ENCODE measurements at places on chromosomes 1 and 21. TPM values are rescaled to one million over a fixed set of nuclear protein-coding genes. Genes with fewer than 3 reads are reported as not detected.

The RBP7 gene
- not detected for total RNA-seq

The SLC45A3 gene
- total RNA-seq = 16.0 TPM

DNA sequence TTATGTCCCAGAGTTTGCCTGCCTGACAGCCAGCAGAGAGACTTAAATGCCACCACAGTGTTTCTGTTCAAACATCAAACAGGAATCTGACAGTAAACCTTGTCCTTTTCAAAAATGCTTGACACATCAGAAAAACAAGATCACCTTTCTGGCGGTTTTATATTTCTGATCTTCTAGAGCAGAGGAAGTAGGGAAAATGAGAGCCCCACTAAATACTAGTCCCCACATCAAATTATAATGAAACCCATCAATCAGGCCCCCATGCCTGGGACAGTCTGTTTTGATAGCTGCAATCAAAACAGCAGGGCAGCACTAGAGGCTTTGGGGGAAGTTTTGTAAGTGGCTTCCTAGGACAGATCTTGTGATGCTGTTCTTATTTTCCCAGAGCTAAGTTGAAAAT is 129.3 kb downstream of the CNIH3 start:
- no peak for DNase-seq

DNA sequence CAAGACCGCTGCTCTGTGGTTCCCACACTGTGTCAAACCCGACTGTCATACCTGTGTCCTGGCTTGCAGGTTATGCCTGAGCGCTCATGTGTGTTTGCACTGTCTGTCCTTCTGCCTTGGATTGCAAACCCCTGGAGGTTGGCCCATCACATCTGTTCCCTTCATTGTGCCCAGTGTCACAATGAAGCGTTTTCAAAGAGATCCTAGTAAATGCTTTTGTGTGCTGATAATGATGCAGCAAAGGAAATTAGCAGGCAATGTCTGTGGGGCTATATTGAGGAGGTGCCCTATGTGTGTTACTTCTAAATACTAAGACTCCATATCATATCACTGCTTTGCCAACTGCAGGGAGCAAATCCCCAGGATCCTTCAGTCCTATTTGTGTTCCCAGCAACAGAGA is 424.4 kb upstream of the NFIA start:
- no peak for DNase-seq

DNA sequence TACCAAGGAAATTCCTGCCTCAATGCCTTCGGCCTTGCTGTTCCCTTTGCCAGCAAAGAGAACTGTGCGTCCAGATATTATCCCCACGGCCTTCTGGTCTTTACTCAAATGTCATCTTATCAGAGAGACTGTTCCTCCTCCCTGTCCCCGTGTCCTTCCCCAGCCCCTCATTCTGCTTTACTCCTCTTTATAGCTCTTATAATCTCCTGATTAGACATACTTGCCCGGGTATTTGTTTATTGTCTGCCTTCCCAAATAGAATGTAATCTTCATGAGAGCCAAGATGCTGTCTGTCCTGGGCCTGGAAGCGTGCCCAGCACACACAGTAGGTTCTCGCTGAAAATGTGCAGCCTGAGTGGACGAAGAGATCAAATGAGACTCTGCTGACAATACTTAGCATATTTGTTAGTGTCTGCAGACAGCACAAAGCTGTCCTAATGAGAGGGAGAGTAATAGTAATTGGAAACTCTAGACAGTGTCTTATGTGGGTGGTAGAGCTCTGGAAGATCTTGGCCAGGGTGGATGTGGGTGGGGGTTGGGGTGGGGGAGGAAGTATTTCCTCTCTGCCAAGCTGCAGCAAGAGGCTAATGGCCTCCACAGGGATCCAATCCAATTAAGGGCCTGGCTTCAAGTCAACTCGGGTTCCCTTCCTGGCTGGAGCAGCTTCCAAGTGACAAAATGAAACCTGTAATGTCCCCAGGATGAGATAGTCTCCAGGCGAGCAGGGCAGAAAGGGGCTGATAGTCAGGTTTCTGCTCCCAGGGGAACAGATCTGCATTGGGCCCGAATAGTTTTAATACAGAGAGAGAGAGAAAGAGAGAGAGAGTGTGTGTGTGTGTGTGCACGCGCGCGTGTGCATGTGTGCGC is 9.5 kb upstream of the CLIC4 start:
- no peak for DNase-seq

GRCh38 chr21:43916691-43917514 is 51.9 kb downstream of the AGPAT3 start:
- peak; percentile 50 for DNase-seq

DNA sequence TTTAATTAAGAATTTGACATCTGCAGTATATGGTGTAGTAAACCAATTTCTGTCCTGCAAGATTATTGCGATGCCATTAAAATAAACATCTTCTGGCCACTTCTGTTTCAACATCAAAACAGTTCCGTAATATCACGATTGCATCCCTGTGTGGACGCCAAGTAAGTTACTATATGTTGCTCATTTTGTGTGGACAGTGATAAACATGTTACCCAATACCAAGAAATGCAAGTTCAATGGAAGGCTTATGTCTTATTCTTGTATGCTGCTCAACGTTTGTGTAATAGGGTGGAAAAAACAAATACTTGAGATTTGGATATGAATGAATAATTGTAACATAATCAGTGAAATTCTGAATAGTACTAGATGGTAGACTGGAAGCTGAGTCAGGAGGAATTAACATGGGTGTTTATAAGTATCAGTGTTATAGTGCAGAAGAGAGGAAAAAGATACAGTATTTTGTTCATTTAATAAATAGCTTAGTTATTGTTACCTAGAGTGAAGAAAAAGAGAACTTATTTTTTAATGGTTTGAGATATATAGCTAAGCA is 15.2 kb downstream of the TTC3 start:
- DNase-seq = no peak

DNA sequence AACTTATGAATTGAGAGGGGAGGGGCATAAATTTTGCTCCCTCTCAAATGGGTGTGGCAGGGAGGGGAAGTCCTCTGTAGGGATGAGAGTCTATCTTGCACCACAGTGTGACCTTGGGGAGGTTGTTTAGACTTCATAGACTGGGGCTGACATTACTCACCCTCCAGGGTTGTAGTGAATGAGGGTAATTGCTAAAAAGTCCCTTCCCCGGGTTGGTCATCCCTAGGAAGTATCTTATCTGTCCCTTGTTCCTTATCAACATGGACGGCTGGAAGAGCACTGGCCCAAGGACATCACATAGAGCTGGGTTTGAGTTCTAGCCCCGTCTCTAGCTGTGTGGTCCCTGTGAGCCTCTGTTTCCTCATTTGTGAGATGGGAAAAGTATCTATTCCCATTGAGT is 52.4 kb upstream of the SLC2A1 start:
- no peak for DNase-seq

Measured in Peyer's patch (tissue), 4 donors.